ENCODE measurements at places on chromosomes 5 and 9.

- no peak for DNase-seq
These were observed 2.3 kb downstream of the COL27A1 start for GRCh38 chr9:114157516-114158176.

DNA sequence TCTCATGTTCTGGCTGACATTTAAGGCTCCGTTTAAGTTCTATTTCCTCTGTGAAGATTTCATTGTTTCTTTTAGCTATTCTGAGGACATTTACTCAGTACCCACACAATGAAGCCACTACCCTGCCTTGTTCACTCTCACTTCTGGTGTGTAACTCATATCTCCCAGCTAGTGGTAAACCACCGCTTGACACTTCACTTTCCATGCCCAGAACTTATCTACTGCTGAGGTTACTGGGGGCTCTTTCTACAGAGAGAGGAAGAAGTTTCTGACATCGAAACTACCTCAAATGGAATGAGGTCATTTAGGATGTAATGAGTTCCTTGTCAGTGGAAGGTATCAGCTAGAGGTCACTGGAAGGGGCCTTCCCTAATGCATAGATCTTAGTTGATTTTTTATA lies 501.5 kb downstream of the DMAC1 start:
- DNase-seq: no peak

GRCh38 chr5:170070556-170071412 lies 34.9 kb upstream of the FOXI1 start:
- DNase-seq: no peak

DNA sequence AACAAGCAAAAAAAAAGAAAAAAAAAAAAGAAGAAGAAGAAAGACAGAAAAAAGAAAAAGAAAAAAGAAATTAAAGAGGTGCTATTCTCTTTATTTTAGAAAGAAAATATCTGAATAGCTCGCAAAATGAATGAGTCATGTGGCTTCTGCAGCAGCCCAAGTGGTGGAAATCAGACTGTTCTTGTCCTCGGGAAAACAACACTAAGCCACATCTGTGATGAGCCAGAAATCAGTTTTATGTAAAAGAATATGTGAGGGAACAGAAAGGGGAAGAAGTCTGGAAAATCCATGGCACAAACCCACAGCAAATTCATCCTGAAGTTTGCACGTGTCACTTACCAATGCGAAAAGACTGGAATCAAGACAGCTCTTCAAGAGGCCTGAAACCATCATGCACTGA lies 118.7 kb upstream of the GAS1 start:
- no peak for DNase-seq

GRCh38 chr9:92369075-92369474 lies 35.3 kb downstream of the OGN start:
- DNase-seq: no peak

DNA sequence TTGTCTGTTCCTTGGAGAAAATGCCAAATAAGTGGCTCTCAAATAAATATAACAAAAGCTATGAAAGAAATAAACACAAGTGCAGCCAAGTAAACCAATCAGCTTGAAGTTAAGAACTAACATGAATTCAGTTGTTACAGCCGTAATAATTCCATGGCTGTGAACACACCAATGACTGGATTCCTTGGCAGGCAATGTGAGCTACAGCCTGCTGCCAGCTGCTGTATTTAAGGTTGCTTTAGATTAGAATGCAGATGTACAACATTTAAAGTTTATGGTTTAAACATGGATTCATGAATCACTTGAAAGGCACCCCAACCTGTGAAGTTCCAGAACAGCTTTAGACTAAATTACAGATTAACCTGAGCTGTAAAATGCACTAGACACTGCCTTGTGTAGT lies 626.4 kb upstream of the SEMA6A start:
- no peak for DNase-seq

DNA sequence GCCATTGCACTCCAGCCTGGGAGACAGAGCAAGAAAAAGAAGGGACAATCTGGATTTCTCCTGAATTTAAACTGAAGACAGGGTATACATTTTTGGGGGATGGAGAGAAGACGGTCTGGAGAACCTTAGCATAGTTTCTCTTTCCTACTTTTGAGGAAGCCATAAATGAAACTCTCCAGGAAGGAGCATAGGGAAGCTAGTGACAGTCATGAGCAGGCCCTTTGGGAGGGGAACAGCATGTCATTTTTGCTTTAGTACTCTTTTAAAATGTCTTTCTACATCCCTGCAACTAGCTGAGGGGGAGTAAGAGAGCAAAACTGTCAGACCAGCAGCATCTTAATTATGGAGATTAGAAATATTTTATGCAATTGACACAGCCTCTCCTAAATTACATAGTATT lies 8.2 kb upstream of the SLC44A1 start:
- DNase-seq: no peak

GRCh38 chr9:71896761-71897160 lies 14.2 kb downstream of the ABHD17B start:
- no peak for DNase-seq

DNA sequence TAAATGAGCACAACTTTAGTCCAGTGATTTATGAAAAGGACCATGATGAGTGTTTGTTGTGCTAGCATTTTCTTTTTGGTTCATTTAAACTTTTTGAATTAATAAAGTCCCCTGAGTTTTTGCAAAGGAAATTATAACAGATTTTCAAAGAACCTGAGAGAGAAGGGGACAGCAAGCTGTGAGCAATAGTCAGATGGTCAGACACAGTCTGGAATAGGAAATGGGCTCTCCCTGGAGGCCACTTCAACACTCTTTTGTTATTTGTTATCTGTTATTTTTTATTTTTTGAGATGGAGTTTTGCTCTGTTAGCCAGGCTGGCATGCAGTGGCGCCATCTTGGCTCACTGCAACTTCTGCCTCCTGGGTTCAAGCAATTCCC lies 171.1 kb downstream of the ARHGEF28 start:
- no peak for DNase-seq

DNA sequence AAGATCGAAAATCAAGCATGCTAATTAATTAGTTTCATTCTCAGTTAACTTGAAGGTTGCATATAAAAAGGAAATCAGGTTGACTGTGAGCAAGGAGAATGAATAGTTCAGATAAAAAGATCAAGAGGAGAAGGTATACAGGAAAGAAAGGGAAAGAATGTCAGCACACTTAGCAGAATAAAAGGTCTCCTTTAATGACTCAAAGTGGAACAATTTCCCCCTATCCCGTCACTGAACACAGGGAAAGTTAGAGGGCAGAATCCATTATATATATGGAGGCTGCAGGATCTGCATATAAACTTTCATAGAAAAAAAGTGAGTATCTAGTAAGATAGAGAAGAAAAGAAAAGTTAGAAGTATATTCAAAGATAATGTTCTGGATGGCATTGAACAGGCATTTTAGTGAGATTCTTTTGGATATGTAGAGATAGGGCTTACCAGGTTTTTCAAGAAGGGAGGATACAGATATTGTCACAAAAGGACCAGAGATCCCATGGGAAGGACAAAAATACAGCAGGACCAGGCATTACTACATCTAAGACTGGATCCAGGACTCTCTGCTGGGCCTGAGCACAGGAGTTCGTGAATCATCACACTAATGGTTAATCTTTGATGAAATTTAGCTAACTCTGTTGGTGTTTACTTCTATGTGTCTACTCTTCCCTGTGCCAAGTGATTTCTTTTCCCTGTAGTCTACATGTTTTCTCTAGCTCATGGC lies 988.2 kb upstream of the ARRDC3 start:
- no peak for DNase-seq

GRCh38 chr5:102277144-102277543 lies 18.9 kb downstream of the SLCO4C1 start:
- no peak for DNase-seq

GRCh38 chr9:99826579-99826978 lies 4.9 kb downstream of the NR4A3 start:
- no peak for DNase-seq

GRCh38 chr5:128475693-128476092 lies 62.4 kb downstream of the FBN2 start:
- DNase-seq: no peak

GRCh38 chr5:52956014-52956413 lies 33.1 kb upstream of the ITGA2 start:
- DNase-seq: no peak

- DNase-seq: no peak
These were observed 167.1 kb downstream of the ACTL7B start for GRCh38 chr9:108688676-108689075.

DNA sequence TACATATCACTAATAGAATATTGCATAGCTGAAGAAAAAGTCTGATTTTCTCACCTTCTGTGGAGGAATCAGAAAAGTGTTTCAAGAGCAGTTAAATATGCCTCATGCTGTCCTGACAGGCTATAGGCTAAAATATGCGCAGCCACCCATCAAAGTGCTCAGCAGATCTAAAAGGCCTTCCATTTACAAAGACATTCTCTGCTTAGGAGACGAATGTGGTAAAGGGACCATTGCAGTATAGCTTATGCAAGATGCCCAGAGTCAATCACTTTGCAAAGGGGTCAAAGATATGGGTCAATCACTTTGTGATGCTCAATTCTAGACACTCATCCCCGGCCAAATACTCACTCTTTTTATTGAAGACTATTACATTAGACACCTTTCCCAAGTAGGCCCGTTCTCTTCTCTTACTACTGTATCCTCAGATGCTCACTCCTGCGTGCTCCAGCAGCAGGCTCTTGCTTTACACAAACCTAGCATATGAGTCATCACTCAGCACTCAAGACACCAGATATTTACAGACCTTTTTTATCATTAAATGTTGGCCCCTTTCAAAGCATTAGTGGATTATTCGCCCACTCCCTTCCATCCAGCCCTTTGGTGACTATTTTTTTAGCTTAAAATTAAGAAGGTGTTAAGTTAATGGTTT lies 568.2 kb upstream of the CDH18 start:
- DNase-seq: no peak

- DNase-seq: no peak
These were observed 4.5 kb downstream of the NOXA1 start for GRCh38 chr9:137427454-137428310.

GRCh38 chr9:28956116-28956880 lies 1383.0 kb upstream of the C9orf72 start:
- no peak for DNase-seq

DNA sequence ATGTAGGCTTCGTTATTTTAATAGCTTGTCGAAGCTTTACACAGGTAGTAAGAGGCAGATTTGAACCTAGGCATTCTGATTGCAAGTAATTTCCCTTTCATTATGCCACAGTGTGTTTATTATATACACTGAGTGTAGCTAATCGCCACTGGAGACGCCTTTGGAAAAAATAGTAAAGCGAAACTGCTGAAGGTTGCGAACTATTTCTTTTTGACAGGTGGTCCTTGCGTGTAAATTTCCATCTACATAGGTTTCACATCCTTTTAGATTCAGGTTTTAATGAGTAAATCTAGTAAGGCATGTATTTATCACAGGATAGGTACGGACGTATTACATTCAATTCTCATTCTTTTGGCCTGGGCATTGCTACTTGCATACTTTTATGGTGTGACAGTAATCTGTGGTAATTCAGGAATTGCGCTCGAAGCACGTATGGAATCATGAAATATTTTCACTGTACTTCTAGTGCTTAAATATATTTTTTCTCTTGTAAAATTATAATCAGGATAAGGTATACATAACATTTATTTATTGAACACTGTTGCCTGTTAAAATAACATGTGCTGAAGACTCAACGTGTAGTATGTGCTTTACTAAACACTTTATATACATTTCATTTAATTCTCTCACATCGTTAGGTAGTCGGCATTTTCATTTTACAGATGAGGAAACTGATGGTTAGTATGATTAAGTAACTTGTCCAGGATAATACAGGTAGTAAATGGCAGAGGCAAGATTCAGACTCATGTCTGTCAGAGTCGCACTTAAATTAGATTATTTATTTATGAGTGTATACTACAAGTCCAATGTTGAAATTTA lies 1.8 kb downstream of the MARCHF6 start:
- DNase-seq: no peak

DNA sequence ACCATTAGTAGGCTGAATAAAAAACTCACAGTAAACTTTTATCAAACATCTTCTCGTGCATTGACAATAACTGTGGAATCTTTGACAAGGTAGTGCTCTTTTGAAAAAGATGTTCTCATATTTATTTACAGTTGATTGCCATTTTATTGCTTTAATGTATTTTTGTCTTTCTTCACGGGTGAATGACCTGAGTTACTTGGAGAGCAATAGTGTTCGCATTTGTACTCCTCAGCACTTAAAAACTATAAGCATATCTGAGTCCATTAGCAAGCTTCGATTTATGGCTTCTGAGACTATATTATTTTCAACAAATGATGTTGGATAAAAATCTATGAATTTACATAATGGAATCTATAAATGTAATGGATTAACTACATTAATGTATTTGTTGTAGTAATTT lies 1012.3 kb downstream of the CDH9 start:
- DNase-seq: no peak

DNA sequence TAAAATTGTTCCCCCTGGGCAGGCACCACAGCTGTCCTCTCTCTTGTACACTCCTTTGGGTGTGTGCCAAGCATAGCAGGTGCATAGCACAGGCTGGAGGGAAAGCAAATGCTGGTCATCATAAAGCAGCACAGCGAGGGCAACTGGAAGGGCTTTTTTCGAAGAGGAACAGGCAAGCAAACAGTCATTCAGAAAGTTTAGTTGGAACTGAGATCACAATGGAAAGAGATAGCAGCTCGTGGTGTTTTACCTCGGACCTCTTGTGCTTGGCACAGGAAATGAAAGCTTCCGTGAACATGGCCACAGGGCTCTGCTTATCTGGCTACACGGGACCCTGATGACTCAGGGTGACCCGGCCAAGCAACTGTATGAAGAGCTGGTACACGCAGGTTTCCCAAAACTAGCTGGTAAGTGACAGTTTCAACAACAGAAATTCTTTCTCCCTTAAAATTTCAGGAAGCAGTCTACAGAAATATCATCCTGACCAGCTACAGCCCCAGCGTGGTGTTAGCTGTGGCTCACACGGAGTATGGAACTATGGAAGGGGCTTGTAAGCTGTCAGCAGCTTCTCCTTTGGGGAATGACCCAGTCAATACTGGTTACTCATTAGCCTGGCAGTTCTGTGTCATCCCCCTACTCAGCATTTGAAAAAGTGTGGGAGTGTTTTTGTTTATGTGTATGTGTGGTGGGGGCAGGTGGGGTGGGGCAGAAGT lies 48.1 kb downstream of the POC5 start:
- DNase-seq: no peak

DNA sequence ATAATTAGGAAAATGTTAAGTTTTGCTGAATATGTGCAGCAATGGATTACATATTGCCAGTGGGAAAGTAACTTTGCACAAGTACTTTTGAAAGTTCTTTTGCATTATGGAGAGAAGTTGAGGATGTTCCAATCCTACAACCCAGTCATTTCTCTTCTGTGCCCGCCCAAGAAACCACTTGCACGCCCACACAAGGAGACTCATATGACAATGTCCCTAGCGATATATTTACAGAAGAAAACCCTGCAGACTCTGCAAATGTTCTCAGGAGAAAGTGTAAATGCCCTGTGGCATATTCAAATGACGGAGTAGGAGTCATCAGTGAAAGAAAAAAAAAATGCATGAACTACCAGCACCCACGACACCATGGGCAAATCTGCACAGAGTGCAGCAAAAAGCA lies 356.5 kb downstream of the CTNND2 start:
- no peak for DNase-seq

GRCh38 chr5:176438959-176439757 lies 9.0 kb upstream of the FAF2 start:
- DNase-seq: no peak
